Kidney epithelial cell (primary cell): ENCODE measurements at places on chromosomes 1 and 21.

- no peak for DNase-seq
These were observed 34.8 kb downstream of the MX1 start for GRCh38 chr21:41460578-41461527.

DNA sequence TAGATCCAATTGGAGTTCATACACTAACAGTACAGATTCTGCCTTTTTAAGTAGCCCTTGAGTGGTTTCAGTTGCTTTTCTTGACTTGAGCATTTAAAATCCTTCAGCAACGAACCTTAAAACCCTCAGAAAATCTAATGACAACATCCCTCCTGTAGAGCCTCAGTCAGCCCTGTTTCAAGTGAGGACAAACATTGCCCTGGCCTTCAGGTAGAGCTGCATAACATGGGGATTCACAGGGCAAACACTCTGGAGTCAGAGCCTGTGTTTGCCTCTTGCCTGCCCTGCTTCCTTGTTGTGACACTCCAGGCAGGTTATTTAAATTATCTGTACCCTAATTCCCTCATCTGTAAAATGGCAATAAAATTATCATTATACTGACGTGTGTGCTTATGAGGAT lies 96.1 kb upstream of the KCNA3 start:
- no peak for DNase-seq

DNA sequence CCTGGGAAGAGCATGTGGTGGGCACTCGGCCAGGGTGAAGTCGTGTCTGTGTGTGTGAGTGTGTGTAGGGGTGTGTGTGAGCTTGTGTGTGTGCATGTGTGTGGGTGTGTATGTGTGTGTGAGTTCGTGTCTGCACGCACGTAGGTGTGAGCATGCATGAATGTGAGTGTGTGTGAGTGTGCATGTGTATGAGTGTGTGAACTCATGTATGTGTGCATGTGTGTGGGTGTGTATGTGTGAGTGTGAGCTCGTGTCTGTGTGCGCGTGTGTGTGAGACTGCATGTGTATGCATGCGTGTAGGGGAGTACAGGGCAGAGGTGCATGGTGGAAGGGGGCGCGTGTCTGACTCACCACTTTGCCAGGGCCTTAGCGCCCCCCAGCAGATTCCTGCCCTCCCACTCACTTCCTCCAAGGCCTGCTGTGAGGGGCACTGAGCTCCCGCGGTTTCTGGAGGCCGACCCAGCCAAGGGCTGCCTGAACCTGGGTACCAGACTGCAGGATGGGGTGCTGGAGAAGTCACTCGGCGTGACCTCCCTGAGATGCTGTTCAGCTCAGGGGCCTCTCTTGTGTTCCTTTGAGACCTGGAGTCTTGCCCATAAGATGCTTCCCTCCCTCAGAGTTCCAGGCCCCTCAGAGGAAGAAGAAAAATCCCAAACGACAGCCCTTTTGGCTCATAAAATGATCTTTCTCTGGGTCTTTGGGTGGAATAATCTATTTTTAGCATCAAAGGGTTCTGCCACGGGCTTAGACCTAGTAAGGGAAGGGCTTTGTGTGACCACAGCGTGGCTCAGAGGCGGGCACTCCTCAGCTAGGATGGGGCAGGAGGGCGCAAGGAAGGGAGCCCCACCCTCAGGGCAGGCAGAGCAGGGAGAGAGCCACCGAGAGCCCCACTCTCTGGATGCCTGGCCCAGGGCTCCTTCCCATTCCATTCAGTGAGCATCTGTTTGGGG lies 41.1 kb upstream of the RUNX3 start:
- no peak for DNase-seq

DNA sequence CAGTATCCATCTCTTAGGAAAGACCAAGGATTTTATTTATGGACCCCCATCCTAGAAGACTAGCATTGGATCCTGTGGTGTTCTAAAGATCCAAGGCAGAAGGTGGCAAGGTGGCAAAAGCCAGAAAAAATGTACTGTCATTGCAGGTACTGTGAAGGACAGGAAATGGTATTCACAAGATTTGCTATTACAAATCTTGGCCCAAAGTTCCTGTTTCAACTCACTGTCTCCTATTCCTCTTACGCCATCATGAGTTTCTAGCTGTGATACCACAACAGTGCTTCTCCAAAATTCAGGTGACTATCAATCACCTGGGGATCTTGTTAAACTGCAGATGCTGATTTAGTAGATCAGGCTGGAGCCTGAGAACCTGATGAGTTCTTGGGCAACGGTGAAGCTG lies 21.4 kb downstream of the ACP6 start:
- DNase-seq: no peak

DNA sequence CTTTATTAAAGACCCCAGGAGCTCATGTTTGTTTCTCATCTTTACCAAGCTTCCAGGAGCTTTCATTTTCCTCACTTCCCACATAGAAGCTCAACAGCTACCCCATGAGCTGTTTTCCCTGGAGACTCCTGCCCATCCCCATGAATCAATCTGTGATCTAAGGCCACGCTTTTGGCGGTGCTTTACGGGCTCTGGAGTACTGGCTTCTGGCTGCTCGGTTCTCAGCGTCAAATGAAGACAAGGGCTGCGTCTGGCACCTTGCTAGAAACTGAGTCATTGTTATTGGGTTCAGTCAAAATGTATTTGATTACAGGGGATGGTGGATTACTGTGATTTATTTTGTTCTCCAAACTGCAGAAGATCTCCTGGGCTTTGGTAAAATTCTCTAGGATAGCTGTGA lies 39.9 kb downstream of the ACP6 start:
- DNase-seq: no peak

GRCh38 chr1:156356875-156357534 lies 12.0 kb upstream of the RHBG start:
- no peak for DNase-seq

DNA sequence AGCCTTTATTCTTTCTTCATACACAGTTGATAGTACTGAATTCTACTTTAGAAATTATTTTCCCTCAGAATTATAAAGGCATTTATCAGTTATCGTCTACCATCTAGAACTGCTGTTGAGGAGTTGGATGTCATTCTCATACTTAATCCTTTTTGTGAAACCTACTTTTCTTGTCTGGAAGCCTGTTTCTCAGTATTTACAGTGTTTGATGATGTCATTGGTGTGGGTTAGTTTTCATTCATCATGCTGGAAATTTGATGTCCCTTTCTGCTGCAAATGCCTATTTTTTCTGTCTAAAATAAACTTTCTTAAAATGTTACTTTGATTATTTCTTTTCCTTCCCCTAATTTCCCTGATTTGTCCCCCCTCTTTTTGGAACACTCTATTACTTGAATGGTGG lies 22.8 kb upstream of the ZNF281 start:
- DNase-seq: no peak

- DNase-seq: no peak
These were observed 42.1 kb upstream of the SAMD13 start for GRCh38 chr1:84259376-84259775.
